ENCODE measurements at places on chromosomes 3 and 15.
A peak's percentile ranks its signal among the peaks of the same experiment; 100 is the strongest.

DNA sequence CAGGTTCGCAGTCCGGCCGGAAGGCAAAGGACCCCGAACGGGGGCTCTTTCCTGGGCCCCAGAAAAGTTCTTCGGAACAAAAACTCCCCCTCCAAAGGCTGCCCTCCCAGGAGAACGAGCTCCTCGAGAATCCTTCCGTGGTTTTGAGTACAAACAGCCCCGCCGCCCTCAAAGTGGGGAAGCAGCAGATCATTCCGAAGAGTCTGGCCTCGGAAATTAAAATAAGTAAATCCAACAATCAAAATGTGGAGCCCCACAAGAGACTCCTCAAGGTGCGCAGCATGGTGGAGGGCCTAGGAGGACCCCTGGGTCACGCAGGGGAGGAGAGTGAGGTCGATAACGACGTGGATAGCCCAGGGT, 1.3 kb downstream of the ARHGEF26 start:
- peak; percentile 1 for DNase-seq

- no peak for DNase-seq
Measured at GRCh38 chr3:176905331-176905730, 292.0 kb downstream of the TBL1XR1 start.

DNA sequence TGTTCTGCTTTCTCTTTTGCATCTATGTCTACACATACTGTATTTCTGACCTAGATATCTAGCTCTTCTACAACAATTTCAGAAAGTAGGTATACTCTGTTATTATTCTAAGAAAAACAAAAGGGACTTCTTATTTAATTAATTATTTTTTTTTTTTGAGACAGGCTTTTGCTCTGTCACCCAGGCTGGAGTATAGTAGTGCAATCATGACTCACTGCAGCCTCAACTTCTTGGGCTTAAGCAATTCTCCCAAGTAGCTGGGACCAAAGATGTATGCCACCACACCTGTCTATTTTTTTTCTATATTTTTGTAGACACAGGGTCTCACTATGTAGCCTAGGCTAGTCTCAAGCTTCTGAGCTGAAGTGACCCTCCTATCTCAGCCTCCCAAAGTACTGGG, 130.6 kb downstream of the MBNL1 start:
- DNase-seq, result no peak

GRCh38 chr15:76327191-76328105, 9.1 kb upstream of the ISL2 start:
- no peak for DNase-seq

DNA sequence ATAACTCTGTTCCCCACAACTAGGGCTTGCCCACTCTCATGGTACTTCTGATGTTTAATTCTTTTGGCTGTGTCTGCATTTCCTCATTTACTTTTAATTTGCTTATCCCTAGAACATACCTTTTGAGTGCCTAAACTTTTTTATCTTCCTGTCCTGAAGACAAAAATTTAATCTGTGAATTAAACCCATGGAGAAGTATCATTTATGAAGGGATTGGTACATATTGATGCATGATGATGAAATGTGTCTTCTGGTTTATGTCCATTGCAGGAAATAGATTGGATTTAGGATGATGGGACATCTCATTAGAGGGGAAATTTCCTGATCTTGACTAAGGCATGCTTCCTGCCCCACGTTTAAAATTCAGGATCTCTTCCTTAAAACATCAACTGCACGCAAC, 109.5 kb downstream of the PGPEP1L start:
- DNase-seq, result no peak

GRCh38 chr3:78003090-78003489, 963.2 kb downstream of the ROBO2 start:
- DNase-seq, result no peak

GRCh38 chr3:54713455-54713854, 214.4 kb downstream of the LRTM1 start:
- no peak for DNase-seq

- DNase-seq, result peak; percentile 14
Measured at GRCh38 chr3:169146179-169146665, 517.3 kb downstream of the MECOM start.

GRCh38 chr3:114884213-114884923, 262.7 kb downstream of the ZBTB20 start:
- DNase-seq, result no peak

- DNase-seq, result no peak
Measured at GRCh38 chr3:129890125-129890524, 3.4 kb downstream of the TMCC1 start.

- DNase-seq, result no peak
Measured at GRCh38 chr3:127260416-127260815, 27.4 kb downstream of the PRR20G start.

DNA sequence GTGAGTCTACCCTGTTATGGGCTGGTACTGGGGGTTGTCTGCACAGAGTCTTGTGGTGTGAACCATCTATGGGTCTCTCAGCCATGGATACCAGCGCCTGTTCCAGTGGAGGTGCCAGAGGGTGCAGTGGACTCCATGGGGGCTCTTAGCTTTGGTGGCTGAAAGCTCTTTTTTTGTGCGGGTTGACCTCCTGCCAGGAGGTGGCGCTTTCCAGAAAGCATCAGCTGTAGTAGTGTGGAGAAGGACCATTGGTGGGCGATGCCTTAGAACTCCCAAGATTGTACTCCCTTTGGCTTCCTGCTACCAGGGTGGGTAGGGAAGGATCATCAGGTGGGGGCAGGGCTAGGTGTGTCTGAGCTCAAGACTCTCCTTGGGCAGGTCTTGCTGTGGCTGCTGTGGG, 602.6 kb downstream of the RSL24D1 start:
- no peak for DNase-seq

GRCh38 chr3:65379223-65379622, 659.5 kb downstream of the MAGI1 start:
- no peak for DNase-seq

DNA sequence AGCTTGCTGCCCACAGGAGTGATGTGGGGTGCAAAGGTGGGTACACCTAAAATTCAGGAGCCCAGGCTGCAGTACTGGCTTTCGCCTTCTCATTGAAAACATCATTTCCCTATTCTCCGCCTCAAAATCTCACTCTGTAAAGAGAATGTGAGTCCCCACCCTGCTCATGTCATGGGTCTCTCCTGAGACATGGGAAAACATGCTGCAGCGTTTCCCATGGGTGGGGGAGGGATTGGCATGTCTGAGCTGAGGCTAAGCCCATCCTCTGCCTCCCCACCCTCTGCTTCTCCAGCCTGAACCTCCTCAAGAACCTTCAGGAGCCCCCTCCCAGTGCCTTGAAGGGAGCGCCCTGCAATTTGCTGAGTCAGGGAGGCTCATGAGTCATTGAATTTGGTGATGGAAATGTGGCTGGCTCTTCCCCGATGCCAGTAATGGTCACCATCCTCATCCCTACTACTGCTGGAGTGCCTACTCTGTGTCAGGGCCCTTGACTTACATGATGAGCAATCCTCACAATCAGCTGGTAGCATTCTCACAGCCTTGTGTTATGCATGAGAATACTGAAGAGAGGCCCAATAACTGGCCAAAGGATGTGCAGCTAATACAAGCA, 28.8 kb downstream of the WNT5A start:
- DNase-seq, result no peak

- DNase-seq, result no peak
Measured at GRCh38 chr3:37949866-37950265, 40.7 kb upstream of the VILL start.

- no peak for DNase-seq
Measured at GRCh38 chr15:36831125-36831903, 251.9 kb downstream of the CDIN1 start.

DNA sequence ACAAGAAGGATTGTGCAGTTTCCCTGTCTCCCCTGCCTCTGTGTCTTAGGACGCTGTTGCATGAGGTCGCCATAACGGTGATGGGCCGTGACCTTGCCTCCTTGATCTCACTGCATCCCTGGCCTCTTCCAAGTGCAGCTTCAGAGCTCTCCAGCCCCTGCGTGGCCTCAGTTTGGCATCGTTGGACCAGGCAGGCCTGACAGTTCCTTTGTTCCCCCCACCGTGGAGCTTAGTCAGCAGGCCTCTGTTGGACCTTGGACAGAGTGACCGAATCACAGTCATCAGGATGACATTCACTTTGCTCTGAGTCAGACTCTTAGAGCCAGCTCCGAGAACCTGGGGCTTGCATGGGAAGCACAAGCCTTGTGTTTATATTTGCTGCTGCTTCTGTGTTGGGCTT, 139.4 kb downstream of the OPA1 start:
- DNase-seq, result no peak

DNA sequence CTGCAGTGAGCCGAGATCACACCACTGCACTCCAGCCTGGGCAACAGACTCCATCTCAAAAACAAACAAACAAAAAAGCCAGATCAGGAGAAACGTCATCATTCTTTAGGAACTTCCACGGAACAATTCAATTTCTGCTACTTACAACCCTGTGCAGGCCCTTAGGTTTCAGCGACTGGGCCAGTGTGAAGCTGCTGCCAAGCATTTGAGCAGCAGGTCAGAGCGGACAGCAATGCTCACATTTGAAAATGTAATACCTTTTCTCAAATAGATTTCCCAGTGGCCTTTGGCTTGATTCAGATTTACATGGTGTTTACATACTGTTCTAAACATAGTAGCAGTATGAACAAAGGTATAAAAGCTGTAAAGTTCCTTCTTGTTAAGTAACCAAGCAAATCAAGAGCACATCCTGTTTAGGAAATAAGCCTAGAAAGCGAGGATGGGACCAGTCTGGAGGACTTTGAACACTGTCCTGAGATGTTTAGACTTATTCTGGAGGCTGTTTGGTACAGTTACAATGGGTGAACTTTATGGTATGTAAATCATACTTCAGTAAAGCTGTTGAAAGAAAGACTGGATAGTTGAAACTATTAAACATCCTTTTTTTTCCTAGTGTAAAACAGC, 141.2 kb downstream of the HCN4 start:
- DNase-seq, result no peak

DNA sequence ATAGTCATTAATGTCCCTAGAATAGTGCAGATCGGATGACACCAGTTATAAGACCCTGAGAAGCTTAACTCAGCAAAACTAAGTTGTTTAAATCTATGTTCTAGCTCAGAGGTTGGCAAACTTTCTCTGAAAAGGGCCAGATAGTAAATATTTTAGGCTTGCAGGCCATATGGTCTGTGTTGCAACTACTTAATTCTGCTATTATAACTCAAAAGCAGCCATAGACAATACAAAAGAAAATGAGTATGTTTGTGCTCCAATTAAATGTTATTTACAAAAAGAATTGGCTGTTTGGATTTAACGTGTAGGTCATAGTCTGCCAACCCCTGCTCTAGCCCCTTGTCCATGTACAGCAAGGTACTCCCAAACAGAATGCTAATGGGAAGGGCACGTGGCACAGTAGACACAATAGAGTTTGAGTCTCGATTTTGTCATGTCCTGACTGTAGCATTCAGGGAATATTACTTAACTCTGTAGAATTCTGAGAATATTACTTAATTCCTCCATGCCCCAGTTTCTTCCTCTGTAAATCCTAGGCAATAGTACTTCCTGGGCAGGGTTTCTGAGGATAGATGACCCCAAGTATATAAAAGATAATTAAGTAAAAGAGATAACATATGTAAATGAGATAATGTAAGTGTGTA, 70.5 kb upstream of the ATP2C1 start:
- no peak for DNase-seq

- no peak for DNase-seq
Measured at GRCh38 chr3:52128118-52128683, 26.0 kb downstream of the POC1A start.

GRCh38 chr15:68776477-68777270, 44.0 kb downstream of the ANP32A start:
- DNase-seq, result no peak

DNA sequence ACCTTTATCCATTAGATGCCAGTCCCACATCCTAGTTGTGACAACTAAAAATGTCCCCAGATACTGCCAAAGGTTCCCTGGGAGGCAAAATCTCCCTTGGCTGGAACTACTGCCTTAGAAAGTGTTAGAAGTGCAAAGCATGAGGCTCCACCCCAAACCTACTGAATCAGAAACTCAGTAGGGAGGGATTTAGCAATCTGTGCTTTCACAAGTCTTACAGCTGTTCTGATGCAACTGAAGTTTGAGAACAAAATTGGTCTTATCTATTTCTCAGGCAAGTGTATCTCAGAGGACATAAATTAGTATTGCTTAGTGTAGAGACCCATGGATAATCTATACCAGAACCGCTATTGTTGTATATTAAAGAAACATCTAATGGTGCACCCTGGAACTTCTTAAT, 70.2 kb downstream of the CLDN1 start:
- DNase-seq, result no peak

DNA sequence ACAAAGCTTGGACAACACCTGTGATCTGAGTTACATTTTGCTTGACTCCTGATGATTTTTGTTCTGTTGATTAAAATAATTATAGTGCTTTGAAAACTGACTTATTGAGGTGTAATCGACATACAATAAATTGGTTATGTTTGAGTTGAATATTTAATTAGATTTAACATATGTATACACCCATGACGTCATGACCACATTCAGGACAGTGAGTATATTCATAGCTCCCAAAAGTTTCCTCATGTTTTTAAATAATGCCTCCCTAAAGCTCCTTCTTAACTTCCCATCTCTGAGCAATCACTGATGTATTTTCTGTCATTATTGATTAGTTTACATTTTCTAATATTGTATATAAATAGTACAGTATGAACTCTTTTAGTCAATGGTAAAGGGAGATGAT, 801.2 kb downstream of the PDCD6IP start:
- DNase-seq, result no peak

- no peak for DNase-seq
Measured at GRCh38 chr3:124907957-124908356, 20.8 kb upstream of the ITGB5 start.

DNA sequence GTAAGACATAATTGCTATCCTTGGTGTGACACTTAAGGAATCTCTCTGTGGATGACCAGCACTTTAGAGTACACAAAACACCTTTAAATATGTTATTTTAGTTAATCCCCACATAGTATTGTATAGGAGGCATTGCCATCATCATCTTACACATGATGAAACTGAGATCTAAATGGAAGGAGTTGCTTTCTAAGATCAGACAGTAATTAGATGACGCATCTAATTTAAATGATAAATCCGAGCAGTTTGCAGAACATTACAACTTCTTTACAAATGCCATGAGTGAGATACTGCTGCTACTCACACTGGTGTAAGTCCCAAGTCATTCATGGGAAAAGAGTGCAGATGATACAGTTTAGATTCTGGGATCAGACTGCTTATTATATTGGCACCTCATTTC, 431.9 kb downstream of the MFSD1 start:
- DNase-seq, result no peak

- DNase-seq, result no peak
Measured at GRCh38 chr15:50057905-50058639, 61.0 kb downstream of the ATP8B4 start.

- DNase-seq, result no peak
Measured at GRCh38 chr3:37899711-37900306, 38.1 kb downstream of the CTDSPL start.

DNA sequence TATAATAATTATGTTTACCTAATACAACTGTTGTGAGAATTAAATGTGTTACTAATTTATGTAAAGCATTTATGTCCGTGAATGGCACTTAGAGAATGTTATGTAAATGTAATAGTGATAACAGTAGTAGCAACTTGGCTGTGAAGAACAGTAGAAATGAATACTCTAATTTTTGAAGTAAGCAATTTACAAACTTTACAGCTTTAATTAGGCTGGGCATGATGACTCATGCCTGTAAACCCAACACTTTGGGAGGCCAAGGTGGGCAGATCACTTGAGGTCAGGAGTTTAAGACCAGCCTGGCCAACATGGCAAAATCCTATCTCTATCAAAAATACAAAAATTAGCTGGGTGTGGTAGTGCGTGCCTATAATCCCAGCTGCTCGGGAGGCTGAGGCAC, 33.9 kb upstream of the IREB2 start:
- DNase-seq, result no peak

- peak; percentile 55 for DNase-seq
Measured at GRCh38 chr15:79007066-79007465, 62.2 kb upstream of the CTSH start.

- no peak for DNase-seq
Measured at GRCh38 chr3:69324362-69325025, 61.4 kb downstream of the FRMD4B start.

Measured in activated T-cell treated with anti-CD3 and anti-CD28 coated beads, Interleukin-2, amount 50 U/mL, for 72 hours (primary cell).